ENCODE measurements at places on chromosomes 2 and 18.

DNA sequence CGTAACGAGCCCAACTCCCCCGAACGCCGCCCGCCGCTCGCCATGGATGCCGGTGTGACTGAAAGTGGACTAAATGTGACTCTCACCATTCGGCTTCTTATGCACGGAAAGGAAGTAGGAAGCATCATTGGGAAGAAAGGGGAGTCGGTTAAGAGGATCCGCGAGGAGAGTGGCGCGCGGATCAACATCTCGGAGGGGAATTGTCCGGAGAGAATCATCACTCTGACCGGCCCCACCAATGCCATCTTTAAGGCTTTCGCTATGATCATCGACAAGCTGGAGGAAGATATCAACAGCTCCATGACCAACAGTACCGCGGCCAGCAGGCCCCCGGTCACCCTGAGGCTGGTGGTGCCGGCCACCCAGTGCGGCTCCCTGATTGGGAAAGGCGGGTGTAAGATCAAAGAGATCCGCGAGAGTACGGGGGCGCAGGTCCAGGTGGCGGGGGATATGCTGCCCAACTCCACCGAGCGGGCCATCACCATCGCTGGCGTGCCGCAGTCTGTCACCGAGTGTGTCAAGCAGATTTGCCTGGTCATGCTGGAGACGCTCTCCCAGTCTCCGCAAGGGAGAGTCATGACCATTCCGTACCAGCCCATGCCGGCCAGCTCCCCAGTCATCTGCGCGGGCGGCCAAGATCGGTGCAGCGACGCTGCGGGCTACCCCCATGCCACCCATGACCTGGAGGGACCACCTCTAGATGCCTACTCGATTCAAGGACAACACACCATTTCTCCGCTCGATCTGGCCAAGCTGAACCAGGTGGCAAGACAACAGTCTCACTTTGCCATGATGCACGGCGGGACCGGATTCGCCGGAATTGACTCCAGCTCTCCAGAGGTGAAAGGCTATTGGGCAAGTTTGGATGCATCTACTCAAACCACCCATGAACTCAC, 673 bp downstream of the PCBP1 start:
- DNase-seq = peak; percentile 61

GRCh38 chr18:75261430-75262223, 51.0 kb downstream of the TSHZ1 start:
- no peak for DNase-seq

GRCh38 chr2:28280619-28281018, 112.0 kb upstream of the FOSL2 start:
- no peak for DNase-seq

DNA sequence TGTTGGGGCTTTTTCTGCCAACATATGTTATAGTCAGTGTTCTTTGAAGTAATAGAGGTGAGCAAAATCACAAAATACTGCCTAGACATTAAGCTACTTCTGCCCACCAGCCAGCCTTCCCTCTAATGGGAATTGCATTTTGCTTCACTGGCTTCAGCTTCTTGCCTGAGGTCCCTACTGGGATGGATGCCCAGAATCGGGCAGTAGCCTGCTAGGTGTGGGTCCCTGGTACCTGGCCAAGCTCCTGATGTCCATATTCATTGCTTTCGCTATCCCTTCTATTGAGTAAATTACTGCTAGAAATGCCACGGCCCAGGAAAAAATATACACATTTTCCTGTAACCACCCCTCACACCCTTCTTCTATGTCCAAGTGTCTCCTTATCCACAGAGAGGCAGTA, 27.0 kb downstream of the CRYGD start:
- DNase-seq = no peak

GRCh38 chr2:88080545-88080944, 12.9 kb downstream of the SMYD1 start:
- DNase-seq = no peak

GRCh38 chr18:46484971-46485370, 172.0 kb downstream of the LOXHD1 start:
- DNase-seq = no peak

DNA sequence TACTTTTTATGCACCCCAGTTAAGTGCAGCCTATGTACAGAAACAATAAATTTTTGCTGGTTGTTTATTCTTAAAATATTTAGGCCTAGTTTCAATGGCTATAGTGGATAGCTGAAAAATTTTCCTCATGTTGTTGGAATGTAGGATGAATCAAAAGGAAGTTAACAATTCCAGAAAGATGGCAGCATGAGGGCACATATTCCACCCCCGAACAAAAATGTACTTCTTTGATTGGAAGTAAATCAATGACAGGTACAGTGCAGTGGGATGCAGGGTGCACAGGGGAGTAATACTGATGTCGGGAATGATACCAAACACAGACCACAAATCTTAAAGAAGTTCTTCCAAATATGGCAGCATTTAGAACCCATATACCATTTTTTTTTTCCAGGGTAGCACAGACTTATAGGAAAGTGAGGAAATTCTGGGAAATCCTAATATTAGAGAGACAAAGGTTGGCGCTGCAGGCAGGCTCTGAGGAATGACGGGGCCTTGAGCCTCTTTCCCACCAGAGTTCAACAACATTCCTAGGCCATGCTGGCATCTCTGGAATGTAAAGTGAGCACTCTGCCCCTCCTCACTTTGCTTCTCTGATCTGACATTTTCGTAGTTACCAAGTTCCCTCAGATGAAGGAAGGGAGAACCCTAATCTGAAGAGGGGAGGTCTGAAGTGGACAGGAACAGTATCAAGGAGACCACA, 36.6 kb upstream of the IKZF2 start:
- no peak for DNase-seq

DNA sequence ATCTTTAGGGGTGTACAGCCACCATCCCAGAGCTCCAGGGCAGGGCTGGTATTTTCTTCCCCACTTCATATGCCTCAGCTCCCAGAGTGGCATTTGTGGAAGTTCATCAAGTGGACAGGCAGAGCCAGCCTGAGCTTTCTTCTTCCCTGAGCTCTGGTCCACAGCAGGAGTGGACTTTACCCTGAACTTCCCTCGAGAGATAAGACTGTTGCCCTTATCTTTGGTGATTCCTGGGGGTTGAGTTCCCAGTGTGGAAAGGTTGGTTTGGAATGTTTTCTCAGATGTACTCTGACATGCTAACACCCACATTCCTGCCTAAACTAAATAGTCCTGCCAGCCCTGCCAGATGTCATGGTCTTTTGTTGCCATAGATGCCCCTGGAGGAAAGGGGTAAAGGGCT, 62.0 kb upstream of the LGALSL start:
- DNase-seq = no peak

DNA sequence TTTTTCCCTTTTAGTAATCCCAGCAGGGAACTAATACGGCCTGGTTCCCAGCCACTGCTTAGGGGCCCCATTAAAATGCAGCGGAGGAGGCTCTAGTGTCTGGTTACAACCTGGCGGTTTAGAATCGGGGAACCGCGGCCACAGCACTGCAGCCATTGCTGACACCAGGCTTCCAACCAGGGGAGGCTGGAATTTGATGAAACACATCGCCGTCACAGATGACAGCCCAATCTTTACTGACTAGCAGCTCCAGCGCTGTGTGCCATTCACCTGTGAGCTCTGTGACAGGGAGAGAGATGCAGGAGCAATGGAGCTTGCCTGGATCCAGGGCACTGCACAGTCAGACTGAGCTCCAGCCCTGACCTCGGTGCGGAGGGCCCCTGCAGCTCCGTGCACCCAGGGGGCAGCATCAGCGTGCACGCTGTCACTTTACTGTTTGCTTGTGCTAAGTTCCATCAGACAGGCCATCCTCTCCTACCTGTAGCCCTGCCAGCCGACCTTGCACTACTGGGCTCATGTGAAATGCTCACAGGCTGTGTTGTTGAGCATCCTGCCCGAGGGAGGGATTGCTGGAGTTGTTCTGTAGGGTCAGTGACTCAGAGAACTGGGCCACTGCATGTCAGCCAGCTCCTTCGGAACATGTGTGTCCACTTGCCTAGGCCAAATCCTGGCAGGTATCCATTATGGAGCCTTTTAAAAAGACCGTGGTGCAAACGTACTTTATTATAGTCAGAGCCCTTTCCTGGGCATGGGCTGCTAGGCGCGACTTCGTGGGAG, 203.5 kb downstream of the SEPTIN10 start:
- DNase-seq = no peak

DNA sequence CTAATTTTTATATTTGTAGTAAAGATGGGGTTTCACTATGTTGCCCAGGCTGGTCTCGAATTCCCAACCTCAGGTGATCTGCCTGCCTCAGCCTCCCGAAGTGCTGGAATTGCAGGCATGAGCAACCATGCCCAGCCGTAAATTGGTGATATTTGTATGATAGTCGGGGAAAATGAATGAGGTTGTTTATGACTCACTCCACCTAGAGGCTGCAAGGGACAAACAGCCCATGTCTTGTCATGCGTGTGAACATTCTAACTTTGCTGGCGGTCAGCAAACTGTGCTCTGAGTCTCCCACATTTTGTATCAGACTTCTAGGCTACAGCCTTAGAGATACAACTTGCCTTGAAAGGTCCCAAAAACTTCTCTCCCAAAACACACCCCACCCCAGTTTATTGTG, 133.5 kb upstream of the DTNA start:
- no peak for DNase-seq

DNA sequence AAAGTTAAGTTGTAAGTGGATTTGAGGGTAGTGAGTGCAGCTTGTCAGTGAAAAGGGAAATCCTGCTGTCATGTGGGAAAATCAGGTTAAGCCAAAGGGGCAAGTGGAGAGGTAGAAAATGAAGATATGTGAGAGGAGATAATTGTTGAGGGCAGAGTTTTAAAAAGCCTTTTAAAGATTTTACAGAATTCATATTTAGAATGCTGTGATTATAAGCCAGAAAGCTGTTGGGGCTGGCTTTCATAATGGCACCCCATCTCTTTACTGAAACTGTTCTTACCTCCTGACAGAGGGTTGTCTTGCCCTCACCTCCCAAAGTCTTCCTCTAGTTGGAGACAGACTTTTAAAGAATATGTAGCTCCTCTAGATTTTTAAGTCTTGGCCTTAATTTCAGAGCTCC, 86.9 kb downstream of the MYO3B start:
- DNase-seq = no peak

DNA sequence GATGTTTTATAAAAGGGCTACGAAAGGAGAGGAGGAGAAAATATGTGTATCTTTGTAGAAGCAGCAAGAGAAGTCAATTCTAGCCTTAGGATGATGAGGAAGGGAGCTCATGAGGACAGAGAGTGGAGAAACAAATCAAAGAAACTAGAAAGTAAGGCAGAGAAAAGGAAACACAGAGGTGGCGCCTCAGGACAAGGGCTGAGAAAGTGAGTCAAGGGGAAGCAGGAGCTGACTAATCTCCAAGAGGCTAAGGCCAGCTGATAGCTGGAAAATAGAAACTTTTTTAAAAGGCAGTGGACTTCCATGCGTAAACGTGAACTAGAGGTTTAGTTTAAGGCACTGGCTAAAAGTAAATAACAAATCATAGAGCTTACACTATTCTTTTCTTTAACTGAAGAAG, 173.3 kb downstream of the ANKRD44 start:
- DNase-seq = no peak

DNA sequence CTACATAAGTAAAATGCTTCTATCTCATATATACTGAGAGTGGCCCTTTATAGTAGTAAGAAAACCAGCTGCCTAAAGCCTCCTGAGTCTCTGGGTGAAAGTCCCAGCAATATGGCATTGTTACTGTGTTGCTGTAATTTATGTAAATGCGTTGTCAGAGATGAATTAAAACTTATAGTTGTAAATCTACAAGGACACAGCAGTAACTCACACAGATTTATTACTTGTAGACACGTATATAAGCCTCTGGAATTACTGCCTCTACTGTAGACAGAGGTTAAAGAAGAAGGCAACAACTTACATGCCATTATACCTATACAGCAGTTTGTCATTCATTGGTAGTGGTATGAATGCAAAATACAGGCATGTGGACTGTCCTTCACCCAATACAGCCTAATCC, 169.1 kb upstream of the BOD1L2 start:
- DNase-seq = no peak

GRCh38 chr2:148876595-148877402, 1.8 kb downstream of the KIF5C start:
- DNase-seq = peak; percentile 35

DNA sequence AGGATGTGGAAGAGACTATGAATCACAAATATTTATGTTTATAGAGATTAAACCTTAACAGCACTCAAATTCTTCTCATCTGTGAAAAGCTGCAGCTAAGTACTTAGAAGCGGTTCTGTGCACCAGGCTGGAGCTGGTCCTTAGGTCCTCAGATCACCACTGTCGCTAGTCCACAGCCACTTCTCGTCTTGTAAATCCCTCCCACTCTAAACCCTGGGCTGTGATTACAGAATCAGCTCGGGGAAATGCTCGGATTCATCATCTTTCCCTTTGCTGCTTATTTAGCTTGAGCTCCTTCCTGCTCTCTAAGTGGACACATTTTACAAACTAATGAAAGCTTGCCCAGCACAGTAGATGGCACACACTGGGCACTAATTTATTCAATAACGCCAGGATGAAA, 61.7 kb downstream of the RNF152 start:
- DNase-seq = no peak

- DNase-seq = no peak
Measured at GRCh38 chr2:15732341-15733077, 140.8 kb downstream of the DDX1 start.

DNA sequence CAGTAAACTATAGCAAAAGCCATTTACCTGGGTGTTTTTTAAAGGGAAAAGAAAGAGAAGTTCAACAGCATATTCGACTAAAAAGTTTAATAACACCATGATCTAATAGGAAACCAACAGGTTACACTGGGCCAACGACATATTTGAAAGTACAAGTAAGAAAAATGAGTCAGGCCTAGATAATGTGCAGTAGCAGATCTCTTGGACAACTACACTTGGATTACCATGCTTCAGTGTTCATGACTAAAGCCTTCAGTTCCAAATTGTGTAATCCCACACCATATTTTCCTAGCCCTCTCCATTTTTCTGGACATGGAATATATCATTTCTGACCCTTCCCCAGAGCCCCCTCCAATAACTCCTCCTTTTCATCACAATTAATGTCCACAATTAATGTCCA, 39.1 kb upstream of the FIGN start:
- DNase-seq = no peak

- peak; percentile 11 for DNase-seq
Measured at GRCh38 chr2:12064153-12064552, 317.7 kb downstream of the LPIN1 start.

- no peak for DNase-seq
Measured at GRCh38 chr2:128305555-128306080, 13.1 kb downstream of the HS6ST1 start.

- no peak for DNase-seq
Measured at GRCh38 chr2:50831676-50832075, 200.3 kb downstream of the NRXN1 start.

GRCh38 chr2:109623923-109624322, 9.8 kb downstream of the SOWAHC start:
- DNase-seq = no peak

DNA sequence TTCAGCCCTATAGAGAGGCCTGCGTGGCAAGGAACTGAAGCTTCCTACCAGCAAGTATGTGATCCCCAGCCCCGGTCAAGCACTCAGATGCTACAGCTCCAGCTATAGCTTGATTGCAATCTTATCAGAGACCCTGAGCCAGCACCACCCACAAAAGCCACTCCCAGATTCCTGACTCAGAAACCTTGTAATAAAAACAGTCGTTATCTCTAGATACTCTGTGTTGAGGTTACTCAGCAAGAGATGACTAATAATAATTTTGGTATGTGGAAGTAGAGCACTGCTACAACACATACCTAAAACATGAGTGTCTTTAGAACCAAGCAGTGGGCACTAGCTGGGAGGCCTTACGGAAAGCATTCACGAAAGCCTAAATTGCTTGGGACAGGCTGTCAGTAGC, 216.9 kb downstream of the UXS1 start:
- no peak for DNase-seq

- DNase-seq = no peak
Measured at GRCh38 chr18:14943967-14944636, 196.1 kb downstream of the ANKRD30B start.
